ENCODE measurements at places on chromosomes 3 and 15.

- no peak for DNase-seq
Measured at GRCh38 chr3:132641837-132642538, 17.6 kb downstream of the ACAD11 start.

DNA sequence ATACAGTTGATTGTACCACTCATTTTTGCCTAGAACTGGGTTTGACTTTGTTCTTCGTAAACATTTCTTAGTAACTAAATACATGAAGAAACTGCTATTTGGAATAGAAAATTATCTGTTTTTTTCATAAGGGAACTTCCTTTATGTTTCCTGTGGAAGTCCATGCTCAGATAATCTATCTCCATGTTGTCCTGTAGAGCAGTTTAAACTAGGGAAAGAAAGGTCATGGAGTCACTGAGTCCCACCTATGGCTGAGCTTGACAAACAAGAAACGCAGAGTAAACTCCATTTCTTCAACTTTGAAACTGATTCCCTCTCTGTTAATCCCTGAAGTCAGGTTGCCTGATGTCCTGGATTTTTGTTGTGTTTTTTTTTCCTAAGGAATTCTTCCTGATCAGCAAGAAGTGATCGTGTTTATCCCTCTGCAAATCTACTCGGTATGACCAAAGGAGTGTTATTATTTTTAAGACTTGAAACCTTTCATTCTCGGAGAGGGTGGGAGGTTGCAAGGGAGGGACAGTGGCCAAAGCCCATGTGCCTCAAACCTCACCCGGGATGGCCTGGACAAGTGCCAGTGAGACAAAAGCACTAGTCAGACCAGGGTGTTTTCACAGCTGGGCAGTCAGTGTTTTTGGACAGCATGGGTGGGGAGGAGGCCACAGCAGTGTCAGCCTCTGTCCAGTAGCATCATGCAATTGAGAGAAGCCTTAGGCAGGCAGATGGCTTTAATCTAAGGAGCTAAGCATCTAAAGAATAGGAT lies 129.8 kb upstream of the PHLDB2 start:
- DNase-seq: no peak

GRCh38 chr15:97652700-97653167 lies 307.8 kb upstream of the ARRDC4 start:
- no peak for DNase-seq

- DNase-seq: no peak
Measured at GRCh38 chr3:146091397-146091796, 69.6 kb downstream of the PLOD2 start.

GRCh38 chr15:39506146-39506545 lies 74.7 kb upstream of the THBS1 start:
- DNase-seq: no peak

Measured in activated gamma-delta T cell treated with Interleukin-2 at 50 U/mL for 16 hours (primary cell).